ENCODE measurements at places on chromosomes 7 and 10.
A peak's percentile ranks its signal among the peaks of the same experiment; 100 is the strongest.

DNA sequence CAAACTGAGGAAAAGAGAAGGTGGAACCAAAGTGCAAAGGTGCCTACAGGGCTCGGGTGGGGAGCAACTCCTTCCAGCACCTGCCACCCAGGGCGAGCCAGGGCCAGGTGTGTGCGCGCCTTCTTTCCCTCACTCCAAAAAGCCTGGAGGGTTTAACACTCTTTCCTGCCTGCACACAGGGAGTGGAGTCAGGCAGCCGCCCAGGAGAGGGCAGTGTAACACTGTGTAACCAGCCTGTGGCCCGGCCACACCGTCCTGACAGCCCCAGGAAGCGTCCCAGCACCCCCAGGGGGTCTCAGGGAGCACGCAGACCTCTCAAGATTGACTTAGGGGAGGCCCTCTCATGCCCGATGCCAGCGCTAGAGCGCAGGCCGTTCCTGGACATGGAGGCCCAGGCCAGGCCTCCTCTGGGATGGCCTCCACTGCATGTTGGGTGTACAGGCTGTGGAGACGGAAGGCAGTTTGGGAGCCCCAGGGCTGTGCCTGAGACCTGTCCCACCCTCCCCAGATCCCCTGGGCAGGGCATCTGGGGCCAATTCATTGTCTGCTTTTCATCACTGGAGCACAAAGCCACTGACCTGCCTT is 13.4 kb downstream of the BRI3 start:
- DNase-seq = no peak

GRCh38 chr10:69048103-69048502 is 39.8 kb upstream of the SRGN start:
- no peak for DNase-seq

DNA sequence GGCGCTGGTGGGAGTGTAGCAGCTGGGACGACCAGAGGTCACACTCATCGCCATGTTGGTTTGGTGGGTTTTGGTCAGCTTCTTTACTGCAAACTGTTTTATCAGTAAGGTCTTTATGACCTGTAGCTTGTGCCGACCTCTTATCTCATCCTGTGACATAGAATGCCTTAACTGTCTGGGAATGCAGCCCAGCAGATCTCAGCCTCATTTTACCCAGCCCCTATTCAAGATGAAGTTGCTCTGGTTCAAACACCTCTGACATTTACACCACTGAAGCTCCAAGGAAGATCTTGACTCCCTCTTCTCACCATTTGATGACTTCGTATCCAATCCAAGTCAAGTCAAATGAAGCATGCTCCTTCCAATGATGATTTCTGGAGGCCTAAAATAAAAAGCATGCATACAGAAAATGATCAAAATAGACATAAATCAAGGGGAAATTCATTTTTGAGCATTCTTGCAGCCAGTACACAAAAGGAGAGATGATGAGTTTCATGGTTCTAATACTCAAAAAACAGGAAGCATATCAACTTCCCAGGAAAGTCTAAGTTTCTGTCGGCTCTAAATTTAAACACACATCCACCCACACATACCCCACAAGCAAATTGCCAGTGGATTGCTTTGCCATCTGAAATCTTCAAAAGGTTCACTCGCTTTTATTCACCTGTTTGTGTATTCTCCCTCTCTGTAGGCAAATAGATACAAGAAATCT is 2.4 kb upstream of the PSMG3 start:
- no peak for DNase-seq

GRCh38 chr7:52609511-52609910 is 425.9 kb upstream of the POM121L12 start:
- DNase-seq = no peak

- no peak for DNase-seq
Observed at GRCh38 chr10:65891073-65891981, 1034.5 kb upstream of the LRRTM3 start.

GRCh38 chr10:20984662-20985061 is 87.6 kb upstream of the NEBL start:
- no peak for DNase-seq

DNA sequence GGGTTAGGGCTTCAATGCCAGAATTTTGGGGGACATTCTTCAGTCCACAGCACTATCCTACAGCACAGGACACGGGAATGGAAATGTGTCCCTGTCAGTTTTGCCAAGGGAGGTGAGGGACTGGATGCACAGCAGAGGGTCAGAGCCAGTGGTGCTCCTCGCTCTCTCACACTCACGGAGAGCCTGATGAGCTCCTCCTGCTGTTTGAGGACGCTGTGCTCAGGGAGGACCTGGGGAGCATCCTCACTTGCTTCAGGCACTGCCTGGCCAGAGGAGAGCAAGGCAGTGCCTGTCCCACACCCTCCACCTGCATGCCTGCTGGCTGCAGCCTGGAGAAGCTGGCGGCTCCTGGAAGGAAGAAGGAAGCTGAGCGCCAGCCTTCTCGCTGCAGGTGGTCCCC is 58.6 kb downstream of the RAMP3 start:
- no peak for DNase-seq

GRCh38 chr10:93106631-93107072 is 33.0 kb downstream of the CYP26A1 start:
- no peak for DNase-seq

GRCh38 chr7:55084307-55084706 is 65.5 kb downstream of the EGFR start:
- no peak for DNase-seq

DNA sequence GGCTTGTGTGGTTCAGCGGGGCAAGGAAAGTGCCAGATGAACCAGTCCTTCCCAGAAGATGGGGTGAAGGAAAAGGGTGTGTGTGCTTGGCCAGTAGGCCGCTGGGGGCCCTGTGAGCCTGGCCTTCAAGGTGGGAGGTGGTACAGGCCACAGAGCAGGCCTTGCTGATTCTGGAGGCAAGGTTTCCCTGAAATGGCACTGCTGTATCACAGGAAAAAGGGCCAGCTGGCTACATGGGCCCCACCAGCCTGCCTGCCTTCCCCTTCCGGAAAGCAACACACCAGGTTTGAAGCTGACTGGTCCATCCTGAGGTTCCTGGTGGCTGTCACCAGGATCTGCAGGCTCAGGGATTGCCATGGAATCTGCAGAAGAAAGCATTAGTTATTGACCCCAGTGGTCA is 12.5 kb downstream of the MMRN2 start:
- no peak for DNase-seq

GRCh38 chr10:114767986-114768821 is 53.4 kb upstream of the FHIP2A start:
- DNase-seq = peak; percentile 49

DNA sequence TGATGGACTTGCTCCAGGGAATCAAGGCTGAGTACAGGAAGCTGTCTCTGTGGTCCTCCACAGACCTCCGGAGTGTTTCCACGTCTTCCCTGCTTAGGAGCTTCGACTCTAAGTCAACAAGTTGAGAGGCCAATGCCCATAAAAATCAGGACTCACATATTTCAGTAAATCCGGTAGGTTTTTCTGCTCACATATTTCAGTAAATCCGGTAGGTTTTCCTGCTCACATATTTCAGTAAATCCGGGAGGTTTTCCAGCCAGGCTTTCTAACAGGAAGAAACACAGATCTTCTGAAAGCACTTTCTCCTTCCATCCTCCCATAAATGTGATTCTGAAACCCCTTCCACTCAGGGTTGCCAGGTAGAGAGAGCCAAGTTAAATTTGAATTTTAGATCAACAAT is 340.1 kb upstream of the SHH start:
- no peak for DNase-seq

GRCh38 chr7:29224726-29225125 is 30.2 kb downstream of the CHN2 start:
- DNase-seq = no peak

DNA sequence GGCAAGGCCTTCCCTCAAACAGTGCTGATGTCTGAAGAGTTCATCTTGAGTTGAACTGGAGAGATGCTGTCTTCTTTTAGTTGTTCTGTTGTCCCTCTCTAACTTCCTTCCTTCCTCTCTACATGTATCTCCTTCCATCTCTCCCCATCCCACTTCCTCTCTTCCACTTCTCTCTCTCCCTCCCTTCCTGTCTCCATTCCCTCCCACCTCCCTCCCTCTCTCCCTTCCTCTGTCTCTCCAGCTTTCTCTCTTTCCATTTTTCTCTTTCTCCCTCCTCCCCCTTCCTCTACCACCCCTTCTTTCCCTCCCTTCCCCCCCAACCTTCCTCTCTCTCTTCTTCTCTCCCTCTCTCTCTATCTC is 40.7 kb upstream of the TNS3 start:
- no peak for DNase-seq

- no peak for DNase-seq
Observed at GRCh38 chr10:33365871-33366411, 31.5 kb upstream of the NRP1 start.

DNA sequence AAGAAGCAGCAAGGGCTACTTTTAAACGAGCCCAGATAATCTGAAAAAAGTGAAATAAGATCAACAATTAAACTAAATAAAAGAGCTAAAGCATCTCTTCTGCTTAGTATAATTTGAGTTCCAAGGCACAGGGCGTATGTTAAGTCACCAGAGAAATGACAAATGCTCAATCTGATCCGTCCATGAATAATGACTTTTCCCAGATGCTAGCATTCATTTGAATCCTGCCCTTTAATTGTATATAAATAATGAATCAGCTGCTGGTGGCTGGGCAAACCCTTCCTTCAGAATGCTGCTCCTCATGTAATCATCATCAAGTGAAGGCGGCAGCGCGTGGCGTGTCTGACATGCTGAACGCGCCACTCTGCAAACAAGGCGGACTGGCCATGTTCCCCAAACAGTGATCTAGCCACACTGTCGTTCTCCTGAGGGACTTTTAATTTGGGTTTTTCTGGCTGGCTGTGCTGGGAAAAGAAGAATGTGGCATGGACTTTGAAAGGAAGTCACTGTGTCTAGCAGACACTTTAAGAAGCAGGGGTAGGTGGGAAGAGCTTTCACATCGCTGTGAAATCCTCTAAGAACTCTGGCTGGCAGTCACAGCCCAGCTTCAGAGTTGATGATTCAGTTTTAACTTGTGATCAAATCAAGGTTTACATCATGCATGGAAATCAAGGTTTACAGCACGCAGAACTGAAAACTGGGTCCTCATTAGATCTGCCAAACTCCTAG is 70.7 kb downstream of the BEND7 start:
- no peak for DNase-seq

DNA sequence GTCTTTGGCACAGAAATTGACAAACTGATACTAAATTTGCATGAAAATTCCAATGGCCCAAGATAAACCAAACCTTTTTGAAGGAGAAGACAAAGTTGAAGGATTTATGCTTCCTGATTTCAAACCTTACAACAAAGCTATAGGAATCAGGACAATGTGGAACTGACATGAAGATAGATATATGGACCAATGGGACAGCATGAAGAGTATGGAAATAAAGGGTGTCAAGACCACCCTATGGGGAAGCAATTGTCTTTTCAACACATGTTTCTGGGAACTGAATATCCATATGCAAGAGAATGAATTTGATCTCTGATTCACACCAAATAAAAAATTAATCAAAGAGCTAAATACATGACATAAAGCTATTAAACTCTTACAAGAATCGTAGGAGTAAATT is 77.2 kb upstream of the ADARB2 start:
- no peak for DNase-seq

DNA sequence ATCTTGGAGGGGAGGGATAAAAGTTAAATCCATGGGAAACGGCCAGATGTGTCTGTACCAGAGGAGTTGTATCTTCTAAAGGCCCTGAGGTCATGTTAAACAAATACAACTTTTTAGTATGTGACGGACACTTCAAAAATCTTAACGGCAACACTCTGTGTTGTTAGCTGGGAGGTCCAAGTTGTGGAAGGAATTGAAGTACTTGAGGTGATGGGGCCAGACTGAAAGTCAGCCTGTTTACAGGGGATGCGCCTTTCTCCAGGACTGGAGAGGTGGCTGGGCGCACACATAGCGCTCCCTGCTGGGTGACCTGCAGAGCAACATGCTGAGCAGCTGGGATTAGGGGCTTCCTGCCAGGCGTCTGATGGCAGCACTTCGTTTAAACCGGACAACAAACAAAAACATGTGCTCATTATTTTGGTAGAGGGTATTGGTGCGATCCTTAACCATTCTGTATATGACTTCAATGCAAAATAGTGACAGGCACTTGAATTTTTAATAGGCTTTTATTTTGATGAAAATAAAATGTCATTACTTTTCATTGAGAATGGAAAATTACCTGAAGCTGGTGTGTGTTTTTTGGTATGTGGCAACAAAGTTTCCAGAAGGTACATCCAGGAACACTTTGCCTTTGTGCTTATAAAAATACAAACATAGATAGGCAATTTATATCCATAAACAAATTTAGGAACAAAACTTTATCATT is 198.2 kb downstream of the MLLT10 start:
- peak; percentile 28 for DNase-seq

DNA sequence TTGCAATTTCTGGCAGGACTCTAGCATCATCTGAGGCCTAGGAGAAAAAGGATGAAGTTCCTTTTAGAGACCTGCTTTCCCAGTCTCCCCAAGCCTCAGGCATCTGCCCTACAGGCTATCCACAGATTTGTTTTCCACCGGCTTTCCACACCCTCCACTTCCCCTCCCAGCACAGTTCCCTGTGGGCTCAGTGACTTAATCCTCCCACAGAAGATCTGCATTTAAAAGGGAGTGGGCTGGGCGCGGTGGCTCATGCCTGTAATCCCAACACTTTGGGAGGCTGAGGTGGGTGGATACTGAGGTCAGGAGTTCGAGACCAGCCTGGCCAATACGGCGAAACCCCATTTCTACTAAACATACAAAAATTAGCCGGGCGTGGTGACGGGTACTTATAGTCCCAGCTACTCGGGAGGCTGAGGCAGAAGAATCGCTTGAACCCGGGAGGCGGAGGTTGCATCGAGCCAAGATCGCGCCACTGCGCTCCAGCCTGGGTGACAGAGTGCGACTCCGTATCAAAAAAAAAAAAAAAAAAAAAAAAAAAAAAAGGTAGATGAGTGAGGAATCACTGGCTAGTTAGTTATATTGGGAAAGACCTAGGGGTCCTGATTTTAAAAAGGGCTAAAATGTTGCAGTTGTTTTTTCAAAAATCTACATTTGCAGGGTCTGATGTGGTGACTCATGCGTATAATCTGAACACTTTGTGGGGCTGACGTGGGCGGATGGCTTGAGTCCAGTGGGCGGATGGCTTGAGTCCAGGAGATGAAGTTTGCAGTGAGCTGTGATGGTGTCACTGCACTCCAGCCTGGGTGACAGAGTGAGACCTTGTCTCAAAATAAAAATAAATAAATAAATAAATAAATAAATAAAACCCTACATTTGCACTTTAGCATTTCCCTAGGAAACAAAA is 119.5 kb downstream of the BAMBI start:
- DNase-seq = no peak

DNA sequence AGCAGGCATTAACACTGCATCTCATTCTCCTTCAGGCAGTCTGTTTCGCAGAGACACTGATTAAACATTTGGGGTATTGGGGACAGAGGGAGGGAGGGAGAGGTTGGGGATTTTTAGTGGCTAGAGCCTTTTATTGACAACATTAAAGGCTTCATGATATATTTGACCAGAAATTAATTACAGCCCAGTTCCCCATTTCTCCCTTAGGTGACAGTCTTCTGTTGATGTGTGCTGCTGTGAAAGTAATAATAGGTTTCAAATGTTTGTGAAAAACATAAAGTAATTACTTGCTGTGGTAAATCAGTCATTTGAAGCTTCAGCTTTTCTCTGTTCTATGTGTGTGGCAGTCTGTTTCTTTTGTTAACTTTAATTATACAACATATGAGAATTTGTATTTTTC is 105.3 kb upstream of the LRGUK start:
- DNase-seq = no peak

All from frontal cortex (tissue), 4 donors.